CD4-positive, alpha-beta T cell treated with Interleukin-4 for 1 hour (primary cell): ENCODE measurements at places on chromosomes 16 and 17.
A peak's percentile ranks its signal among the peaks of the same experiment; 100 is the strongest.

DNA sequence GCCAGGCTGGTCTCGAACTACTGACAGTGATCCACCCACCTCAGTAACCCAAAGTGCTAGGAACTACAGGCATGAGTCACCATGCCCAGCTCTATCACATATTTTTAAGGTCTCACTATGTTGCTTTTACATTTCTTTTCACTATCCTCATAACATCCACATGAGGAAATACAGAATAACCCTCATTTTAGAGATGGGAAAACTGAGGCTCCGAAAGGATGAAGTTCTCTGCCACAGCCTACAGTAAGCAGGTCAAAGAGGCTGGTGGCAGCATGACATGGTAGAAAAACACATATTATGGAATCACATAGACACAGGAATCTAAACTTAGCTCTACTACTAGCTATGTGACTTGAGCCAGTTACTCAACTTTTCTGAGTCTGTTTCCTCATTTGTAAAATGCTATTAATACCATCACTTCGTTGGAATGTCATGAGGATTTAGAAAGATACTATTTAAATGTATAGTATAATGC lies 32.2 kb downstream of the APPBP2 start:
- no peak for DNase-seq

GRCh38 chr16:52455549-52456277 lies 91.2 kb downstream of the TOX3 start:
- no peak for DNase-seq

DNA sequence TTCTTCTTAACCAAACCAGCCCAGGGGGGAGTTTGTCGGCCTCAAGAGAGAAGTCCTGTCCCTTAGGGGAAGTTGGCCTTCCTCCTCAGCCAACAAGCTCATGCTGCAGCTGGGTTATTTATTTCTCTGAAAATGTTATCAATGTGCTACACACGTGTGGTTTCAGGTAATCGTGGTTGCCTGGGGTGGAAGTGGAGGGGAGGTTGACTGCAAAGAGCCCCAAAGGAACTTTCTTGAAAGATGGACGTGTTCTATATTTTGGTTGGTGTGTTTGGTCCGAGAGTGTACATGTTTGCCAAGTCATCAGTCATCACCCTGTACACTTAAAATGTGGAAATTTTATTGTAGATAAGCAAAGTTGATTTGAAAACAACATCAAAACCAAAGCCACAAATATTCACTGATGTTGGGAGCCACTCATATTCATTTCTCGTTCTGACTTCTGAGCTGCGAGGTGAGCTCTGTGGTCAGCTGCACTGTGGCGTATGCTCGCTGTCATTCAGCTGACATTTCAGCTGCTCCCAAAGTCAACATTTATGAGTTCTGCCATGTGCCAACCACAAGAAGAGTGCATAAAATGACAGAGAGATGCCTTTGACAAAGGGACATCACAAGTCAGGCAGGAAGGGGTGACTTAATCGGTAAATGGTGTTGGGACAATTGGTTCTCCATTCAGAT lies 26.5 kb upstream of the ADGRG1 start:
- DNase-seq: peak; percentile 65

GRCh38 chr17:75457047-75457654 lies 716 bp downstream of the TMEM94 start:
- DNase-seq: peak; percentile 5

GRCh38 chr16:85061566-85061965 lies 34.0 kb downstream of the KIAA0513 start:
- DNase-seq: peak; percentile 15

- no peak for DNase-seq
Observed at GRCh38 chr17:69012895-69013805, 47.6 kb downstream of the ABCA9 start.

- no peak for DNase-seq
Observed at GRCh38 chr16:72109966-72110530, 16.4 kb downstream of the DHX38 start.

DNA sequence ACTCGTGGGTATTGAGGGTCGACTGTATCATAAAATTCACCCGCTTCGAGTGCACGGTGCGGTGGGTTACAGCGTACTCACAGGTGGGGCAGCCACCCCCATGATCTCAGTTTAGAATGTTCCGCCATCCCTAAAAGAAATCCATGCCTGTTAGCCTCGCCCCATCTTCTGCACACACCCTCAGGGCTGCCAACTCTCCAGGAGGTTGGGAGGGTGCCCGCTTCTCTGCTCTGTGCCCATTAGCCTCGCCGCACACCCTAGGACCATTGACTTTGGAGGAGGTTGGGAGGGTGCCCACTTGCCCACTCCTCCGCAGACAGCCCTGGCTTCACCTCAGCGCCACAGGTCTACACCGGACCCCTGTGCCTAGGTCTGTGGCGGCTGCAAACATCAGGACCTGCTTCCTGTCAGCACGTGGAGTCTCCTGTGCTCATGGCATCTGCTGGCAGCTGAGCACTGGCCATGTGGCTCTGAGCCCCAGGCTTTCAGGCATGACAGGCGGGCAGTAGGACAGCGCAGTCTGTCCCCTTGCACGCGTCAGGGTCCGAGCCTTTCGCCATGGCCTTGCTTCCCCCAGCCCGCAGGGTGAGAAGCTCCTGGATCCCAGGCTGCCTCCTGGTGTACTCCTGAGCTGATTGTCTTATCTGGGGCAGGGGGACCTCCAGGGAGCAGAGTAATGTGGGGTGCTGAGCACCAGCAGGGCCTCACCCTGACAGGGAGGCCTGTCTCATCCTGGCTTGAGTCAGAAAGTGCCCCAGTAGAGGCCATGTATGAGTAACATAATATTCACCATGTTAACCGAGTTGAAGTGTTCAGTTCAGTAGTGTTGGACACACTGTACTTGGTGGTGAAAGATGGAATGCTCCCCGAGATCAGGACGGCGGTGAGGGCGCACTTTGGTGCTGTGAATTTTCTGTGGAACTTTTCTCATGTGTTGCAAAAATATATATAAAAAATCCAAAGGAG lies 21.9 kb downstream of the NME3 start:
- no peak for DNase-seq

DNA sequence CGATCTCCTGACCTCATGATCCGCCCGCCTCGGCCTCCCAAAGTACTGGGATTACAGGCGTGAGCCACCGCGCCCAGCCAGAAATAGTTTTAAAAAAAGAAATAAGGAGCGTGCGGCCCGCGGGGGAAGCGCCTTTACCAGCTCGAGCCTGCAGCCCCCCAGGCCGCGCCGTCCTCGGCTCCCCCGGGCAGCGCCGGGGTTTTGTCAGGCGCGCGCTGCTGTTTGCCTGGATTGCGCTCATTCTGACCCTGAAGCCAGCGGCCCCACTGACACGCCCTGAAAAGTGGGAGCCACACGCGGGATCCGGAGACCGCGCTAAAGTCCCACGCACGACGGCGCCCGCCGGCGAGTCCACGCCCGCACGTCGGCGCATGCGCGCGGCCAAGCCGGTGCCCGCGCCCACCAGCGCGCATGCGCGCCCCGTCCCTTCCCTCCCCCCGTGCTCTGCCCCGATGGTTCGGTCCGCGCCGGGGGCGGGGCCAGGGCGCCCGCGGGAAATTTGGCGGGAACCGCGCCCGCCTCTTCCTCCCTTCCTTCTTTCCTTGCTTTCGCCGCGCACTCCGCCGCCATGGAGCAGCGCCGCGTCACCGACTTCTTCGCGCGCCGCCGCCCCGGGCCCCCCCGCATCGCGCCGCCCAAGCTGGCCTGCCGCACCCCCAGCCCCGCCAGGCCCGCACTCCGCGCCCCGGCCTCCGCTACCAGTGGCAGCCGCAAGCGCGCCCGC lies at the start of gene CDT1:
TSS of gene CDT1 (plus strand) at position 526 of the 724 bp plus-strand sequence. CDS start at position 569, 43 bp downstream.
- DNase-seq: peak; percentile 86

DNA sequence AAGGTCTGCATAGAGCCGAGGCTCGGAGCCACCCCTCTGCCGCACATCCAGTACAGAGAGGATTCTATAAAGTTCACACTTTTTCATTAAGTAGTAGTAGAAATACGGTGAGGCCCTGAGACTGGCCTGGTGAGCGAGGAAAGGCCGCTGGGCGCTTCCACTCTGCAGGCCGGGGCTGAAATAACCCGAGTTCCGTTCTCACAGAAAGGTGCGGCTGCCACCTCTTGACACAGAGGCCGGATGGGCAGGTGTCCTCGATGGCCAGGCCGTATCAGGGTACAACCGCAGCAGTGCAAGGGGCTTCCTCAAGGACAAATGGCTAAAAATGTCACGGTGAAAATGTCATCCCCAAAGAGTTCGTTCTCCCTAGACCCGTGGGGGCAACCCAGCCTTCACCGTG lies 770 bp upstream of the PCYT2 start:
- no peak for DNase-seq

DNA sequence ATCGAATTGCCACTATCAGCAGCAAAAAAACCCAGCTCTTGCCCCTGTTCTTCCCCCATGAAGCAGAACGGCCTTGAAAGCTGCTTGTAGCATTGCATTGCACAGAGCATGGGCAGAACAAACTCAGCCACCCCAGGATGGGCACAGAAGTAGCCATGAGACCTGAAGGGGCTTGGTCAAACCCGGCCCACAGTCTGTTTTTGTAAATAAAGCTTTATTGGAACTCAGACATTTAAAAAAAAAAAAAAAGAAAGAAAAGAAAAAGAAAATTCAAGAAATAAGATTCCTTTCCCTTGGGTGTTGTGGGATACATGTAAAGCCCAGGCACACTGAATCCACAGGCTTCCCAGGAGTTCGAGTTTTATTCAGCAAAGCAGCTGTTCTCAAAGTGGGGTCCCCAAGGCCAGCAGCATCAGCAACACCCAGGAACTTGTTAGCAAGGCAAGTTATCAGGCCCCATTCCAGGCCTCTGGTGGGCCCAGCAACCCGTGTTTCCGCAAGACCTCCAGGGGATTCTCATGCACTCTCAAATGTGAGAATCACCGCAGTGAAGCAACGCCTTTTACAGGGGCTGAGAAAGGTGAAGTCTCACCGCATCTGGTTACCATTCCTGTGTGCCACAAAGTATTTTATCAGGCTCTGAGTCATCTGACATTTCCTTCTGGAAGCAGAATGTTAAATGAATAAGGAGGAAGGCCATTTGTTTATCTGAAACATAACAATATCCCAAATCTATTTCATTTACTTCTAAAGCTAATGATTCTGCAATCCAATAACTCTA lies 108.2 kb downstream of the SLC39A11 start:
- no peak for DNase-seq

DNA sequence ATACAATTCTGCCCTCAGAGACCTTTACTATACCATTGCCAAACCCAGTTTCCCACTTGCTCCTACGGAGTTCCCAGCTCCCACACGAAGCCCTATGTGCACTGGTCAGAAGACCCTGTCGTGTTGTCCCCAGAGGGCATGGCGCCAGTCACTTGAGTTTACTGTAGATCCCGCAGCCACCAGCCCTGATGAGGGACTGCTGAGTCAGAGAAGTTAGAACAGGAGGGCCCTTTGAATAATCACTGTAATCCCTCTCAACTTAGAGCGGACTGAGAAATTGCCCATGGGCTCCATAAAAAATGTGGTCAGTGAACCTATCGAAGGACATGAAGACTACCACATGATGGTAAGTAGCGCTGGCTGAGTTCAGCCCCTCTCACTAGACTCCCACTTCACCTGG lies 9.2 kb downstream of the UBFD1 start:
- DNase-seq: no peak

DNA sequence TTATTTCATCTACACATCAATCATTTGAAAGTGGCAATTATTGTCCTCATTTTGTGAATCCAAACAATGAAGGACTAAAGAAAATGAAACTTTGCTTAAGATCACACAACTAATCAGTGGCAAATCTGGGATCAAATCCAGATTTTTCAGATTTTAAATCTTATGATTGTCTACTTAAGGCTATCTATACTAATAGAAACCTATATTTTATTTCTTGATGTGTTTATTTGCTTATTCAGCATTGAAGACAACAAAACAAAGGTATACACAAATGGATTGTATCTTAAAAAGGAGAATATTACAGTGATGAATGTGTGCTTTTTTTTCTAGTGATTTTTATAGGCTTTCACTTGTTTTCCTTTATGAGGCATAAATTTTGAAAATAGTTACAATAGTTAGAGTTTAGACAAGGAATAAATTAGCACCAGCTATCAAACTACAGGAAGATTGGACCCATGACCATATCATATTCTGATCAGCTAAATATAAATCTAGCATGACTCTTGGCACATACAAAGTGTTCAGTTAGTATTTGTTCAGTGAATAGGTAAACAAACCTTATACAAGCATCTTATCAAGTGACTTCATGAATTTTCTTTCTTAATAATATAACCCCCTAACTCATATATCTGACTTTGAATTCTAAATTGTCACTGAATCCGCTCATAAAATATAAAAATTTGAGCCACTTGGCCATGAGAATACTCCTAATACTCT lies 20.5 kb downstream of the VMP1 start:
- no peak for DNase-seq

- DNase-seq: peak; percentile 64
Observed at GRCh38 chr17:50269477-50270434, 4.5 kb upstream of the TMEM92 start.

- peak; percentile 73 for DNase-seq
Observed at GRCh38 chr17:74779948-74780400, 3.8 kb upstream of the NAT9 start.
